ENCODE measurements at places on chromosomes 16 and 17.

- peak; percentile 4 for DNase-seq
Measured at GRCh38 chr16:52069866-52070265, 477.1 kb downstream of the TOX3 start.

- DNase-seq, result no peak
Measured at GRCh38 chr17:14712611-14713021, 411.7 kb downstream of the HS3ST3B1 start.

DNA sequence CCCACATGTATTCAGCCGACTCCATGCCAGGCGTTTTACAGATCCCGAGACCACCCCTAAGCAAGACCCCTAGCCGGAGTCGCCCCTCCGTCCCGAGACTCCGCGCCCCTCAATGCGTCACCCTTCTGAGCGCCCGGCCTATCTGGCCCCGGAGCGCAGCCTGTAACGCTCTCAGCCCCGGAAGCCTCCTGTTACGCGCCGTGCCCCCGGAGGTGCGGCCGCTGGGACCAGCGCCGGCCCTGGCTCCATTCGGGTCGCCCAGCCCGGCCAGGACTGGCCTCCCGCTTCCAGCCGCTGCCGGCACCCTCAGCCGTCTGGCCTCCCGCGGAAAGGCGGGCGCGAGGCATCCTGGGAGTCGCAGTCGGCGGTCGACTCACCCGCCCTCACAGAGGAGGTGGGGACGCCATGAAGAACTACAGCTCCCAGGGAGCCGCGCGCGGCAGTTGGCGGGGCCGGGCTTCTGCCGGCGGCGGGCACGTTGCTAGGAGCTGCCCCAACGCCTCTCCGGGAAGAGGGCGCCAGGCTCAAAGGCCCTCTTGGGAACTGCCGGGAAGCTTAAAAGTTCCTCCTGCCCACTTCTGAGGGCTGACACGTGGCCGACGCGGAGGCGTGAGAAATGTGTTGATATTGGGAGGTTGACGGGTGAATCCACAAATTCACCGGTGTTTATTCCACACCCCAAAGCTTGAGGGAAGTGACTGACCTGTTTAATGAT, at the start of gene FBF1:
Gene FBF1 (minus strand): TSS at position 316 of the 715 bp plus-strand sequence. CDS start 2,893 bp downstream, outside the sequence.
- peak; percentile 94 for DNase-seq

GRCh38 chr16:76118344-76118743, 158.9 kb upstream of the CNTNAP4 start:
- DNase-seq, result no peak

DNA sequence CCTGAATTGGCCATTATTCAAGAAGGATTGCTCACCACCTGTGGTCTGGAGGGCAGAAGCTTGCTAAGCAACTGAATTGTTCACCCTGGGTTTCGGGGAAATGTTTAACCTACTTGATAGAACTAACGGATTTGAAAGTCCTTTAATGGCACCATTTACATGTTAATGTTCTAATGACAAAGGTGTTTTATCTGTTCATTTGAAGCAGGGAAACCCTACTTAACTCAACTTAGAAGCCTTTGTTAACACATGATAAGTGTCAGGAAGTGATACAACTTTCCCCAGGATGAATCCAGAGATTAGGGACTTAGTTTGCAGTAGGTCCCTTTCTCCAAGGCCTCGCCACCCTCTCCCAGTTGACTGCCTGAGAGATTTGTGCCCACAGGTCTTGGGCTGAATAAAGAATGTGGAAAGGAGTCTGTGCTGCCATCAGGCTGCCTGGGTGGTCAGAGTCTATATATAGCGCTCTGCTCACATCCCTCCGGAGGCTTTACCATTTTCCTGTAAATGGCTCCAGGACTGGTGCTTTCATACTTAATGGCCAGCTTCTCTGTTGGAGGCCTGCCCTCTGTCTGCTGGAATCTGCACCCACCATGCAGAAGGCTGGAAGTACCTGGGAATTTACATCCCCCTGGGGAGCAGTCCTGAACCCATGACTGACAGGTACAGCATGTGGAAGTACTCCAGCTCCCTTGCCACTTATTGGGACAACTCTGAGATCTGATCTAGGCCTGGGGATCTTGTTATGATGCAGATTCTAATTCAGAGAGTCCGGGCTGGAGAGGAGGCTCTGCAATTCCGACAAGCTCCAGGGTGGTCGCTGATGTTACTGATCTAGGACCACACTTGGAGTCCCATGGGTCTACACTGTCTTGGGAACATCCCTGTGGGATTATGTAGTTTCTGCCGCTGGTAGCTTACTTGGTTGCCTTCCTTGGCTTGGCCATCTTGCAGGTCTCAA, 99.9 kb downstream of the ASIC2 start:
- no peak for DNase-seq

GRCh38 chr17:22695228-22695619, 1002.9 kb downstream of the KCNJ18 start:
- DNase-seq, result peak; percentile 13

DNA sequence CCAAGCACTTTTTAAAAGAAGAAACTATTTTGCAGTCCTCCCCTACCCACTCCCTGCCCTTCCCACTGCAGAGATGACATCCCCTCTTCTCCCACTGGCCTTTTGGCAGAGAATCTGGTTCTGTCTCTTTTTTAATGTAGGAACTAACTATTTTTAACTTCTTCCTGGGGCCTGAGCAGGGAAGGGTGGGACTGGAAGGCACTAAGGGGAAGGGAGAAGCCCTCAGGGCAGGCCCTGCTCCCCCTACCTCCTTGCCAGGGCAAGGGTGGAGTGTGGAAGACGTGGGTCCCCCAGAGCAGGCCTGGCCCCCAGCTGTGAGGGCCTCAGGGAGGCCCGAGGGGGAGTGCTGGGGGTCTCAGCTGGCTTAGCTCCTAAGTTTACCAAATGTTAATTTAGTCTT, 19.5 kb downstream of the UNC13D start:
- DNase-seq, result no peak

GRCh38 chr17:79792341-79792871, 4.5 kb downstream of the CBX8 start:
- DNase-seq, result no peak

- no peak for DNase-seq
Measured at GRCh38 chr16:87582966-87583325, 19.4 kb upstream of the JPH3 start.

DNA sequence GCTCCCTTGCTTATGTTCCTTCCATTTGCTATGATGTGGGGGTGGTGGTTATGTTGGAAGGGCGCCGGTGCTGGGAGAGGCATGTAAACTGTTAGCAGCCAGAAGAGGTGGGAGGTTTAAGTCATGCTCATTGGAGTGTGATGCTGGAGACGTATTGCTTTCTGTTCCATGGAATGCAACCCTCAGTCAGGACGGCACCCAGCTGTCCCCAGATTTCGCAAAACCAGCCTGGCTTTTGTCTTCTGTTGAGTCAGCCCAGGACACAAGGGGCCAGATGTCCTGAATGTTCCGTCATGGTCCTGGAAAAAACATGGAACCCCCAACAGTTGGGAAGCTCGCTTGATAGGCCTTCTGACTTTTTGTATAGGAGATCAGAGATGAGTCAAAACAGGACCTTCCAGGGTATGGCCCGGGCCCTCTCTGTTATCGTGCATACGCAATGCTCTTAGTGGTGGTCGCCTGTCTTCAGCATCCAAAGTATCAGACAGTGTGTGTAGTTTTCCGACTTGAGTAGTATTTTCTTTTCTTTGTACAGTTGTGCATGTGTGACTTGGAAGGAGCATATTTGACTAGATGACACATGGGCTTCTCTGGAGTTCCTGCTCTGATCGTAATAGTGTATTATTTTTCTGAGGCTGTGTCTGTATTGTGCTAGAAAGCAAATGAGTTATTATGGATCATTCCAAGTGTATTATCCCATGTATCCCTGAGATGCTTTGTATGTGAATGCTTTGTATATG, 201.9 kb downstream of the SNX29 start:
- DNase-seq, result no peak

GRCh38 chr17:38508954-38509771, 80.9 kb downstream of the ARHGAP23 start:
- peak; percentile 7 for DNase-seq

- DNase-seq, result no peak
Measured at GRCh38 chr16:86167061-86167460, 268.1 kb downstream of the IRF8 start.

GRCh38 chr16:88645455-88645854, 5.4 kb downstream of the CYBA start:
- DNase-seq, result no peak

DNA sequence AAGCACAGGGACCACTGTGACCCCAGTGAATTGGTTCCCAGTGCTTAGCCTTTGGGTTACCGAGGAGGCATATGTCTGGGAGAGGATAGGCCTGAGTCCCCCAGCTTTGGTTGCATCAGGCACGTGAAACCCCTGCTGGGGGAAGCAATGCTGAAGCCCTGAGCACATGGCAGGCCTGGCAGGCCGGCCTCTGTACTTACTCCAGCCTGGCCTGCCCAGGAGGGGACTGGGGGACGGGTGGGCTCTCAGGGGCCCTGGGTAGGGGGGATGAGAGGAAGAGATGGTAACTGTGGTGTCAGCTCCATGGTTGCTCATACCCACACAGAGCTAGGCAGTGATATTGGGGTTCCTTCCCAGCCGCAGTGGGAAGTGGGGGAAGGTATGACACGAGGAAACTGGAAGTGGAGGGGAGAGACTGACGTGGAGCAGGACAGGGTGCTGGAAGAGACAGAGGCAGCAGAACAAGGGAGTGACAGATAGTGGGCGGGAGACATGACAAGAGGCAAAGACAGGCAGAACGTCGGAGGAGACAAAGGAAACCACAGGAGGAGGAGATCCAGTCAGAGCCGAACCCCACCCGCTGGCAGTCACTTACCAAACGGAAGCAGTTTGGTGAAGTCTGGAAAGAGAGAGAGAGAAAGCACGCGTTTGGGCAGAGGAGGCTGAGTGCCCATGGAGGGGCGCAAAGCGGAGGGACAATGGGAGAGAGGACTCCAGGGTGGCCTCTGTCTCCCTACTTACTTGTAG, 9.1 kb downstream of the TMEM208 start:
- no peak for DNase-seq

DNA sequence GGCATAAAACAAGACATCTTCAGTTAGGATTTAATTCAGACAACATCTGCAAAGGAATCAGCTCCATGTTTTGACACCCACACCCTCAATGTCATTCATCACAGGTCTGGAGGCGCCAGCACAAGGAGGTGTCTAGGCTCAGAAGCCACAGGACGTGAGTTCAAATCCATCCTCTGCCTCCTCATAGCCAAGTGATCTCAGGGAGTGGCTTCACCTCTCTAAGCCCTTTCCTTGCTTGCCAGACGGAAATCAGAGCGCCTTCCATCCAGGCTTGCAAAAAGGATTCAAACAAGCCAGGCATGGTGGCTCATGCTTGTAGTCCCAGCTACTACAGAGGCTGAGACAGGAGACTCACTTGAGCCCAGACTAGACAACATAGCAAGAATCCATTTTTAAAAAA, 84.6 kb downstream of the GSG1L start:
- no peak for DNase-seq

DNA sequence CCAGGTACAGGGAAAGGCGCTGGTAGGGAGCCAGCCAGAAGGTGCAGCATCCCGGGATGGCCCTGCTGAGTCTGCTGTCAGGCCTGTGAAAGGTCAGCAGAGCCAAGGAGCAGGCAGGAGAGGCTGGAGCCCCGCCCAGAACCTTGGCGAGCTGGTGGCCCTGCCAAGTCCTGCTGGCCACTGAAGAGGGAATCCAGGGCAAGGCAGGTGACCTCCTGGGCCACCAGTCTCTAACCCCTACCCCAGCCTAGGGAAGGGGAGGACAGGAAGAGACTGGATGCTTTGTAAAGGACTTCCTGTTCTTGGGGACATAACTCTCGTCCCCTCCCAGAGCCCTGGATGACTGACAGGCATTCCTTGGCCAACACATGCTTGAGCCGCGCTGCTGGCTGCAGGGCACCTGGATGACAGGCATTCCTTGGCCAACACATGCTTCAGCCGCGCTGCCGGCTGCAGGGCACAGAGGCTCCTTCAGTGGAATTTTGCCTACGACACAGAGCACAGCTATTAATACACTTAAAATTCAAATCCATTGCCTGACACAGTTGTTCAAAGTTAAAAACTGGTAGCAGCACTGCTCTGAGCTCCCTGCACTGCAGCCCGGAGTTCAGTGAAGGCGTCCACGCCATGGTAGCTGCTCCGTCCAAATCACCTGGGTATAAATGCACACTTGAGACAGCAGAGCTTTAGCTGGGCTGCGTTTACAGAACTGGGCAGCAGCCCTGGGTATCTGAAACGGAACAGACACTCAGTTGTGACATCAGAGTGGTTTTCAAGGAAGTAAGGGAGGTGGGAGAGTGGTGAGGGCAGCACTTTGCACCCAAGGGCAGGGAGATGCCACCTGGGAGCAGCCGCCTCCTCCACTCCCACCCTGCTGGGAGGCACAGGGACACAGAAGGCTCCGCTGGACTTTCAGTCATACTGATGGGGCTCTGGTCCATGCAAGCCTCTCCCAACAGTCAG, 2.0 kb upstream of the BRICD5 start:
- DNase-seq, result no peak

- no peak for DNase-seq
Measured at GRCh38 chr17:48537316-48537715, 6.5 kb upstream of the HOXB1 start.

Measured in NCI-H1930 (cell line).